ENCODE measurements at places on chromosomes 1 and 21.

GRCh38 chr1:215181518-215181917 is 99.0 kb downstream of the KCNK2 start:
- no peak for DNase-seq

DNA sequence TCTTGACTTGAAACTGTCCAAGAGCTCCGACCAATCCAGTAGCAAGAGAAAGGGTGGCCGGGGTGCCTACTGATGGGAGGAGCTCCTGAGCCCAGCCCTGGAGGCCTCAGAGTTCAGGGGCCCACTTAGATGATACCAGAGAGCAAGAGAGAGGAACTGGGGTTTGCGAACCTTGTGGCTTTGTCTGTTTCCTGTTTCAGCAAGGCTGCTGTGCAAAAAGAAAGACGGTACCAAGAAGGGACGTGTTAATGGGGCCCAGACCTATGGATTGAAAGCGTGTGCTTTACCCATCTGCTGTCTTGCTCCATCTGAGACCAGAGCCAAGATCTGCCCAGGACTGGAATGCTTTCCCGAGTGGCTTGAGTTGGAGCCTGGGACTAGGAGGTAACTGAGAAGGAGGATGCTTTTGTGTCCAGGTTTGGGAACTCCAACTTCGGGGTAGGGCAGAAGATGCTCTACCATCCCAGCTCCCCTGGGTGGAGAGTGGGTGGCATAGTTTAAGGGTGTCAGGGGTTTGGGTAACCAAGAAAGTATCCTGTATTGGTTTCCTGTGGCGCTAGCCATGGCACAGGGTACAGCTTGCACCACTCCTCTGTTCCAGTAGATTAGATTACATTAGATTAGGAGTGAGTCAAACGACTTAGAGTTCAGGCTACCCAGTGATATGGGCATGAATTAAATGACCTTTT is at the start of gene TRAF3IP3:
Gene TRAF3IP3 (plus strand): TSS at position 128 of the 689 bp plus-strand sequence. CDS start 3,987 bp downstream, outside the sequence.
- DNase-seq: peak; percentile 84

DNA sequence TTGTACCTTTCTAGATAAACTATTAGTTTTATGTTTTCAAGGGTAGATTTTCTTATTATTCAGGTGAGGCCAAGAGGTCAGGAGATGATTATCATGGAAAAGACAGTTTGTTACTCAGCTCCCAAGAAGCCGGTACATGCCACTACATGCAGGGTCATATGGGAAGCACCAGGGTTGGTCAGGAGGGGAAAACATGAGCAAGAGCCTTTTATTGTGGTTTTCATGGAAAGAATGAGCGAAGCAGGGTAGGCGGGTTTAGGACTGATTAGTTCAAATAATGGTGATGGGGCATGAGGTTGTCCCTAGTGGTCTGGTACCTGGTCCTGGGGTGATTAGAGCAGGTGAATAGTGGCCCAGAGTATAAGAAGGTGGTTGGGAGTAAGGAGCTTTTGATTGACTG is 189.9 kb downstream of the APP start:
- DNase-seq: no peak

- DNase-seq: no peak
Measured at GRCh38 chr1:30283199-30283962, 440.0 kb downstream of the MATN1 start.

- DNase-seq: no peak
Measured at GRCh38 chr1:104315823-104316222, 566.1 kb downstream of the AMY1C start.

DNA sequence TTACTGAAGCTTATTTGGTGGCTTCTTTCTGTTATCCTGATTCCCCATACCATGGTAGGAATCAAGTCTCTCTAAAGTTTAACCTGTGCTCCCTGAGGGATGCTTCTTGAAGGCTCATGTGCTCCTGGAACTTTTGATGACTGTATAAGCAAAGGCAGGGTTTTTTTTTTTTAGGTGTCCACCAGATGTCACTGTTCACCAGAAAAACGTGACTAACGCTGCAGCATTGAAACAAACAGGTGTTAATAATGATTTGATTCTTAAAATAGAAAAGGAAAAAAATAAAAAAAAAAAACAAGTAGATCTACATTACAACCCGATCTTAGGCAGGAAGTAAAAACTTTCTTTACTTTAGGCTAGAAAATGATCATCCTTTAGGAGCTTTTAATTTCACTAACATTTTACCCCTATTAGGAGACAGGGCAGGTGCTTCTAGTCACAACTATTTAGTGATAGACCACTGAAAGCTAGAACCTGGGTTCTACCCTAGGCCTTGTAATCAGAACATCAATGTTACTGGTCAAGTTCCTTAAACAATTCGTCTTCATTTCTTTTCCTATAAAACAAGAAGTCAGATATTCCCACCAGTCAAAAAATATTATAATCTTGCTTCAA is 223.0 kb downstream of the PLA2G4A start:
- no peak for DNase-seq

Measured in CD8-positive, alpha-beta memory T cell (primary cell).